ENCODE measurements at places on chromosomes 3 and 15.

DNA sequence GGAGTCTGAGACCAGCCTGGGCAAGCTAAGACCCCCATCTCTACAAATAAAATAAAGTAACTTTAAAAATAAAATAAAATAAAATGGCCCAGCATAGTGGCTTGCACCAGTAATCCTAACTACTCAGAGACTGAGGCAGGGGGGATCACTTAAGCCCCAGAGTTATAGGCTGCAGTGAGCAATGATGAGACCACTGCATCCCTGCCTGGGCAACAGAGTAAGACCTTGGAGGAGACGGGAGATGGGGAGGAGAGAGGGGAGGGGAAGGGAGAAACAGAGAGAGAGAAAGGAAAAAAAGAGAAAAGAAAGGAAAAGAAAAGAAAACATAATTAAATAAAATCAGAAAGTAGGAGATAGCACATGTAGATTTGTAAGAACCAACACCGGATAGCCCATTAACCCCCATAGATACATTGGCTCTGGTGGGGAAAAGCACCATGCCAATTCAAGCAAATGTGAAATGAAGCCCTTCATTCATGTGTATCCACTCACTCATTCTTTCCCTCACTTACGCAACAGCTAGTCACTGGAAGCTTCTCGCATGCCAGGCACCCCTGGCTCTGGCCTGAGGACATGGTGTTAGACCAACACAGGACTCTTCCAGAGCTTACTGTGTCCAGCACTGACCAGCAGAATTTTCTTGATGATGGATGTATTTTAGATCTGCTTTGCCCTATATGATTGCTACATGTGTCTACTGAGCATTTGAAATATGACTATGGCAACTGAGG lies 183.2 kb downstream of the MAGI1 start:
- no peak for DNase-seq

DNA sequence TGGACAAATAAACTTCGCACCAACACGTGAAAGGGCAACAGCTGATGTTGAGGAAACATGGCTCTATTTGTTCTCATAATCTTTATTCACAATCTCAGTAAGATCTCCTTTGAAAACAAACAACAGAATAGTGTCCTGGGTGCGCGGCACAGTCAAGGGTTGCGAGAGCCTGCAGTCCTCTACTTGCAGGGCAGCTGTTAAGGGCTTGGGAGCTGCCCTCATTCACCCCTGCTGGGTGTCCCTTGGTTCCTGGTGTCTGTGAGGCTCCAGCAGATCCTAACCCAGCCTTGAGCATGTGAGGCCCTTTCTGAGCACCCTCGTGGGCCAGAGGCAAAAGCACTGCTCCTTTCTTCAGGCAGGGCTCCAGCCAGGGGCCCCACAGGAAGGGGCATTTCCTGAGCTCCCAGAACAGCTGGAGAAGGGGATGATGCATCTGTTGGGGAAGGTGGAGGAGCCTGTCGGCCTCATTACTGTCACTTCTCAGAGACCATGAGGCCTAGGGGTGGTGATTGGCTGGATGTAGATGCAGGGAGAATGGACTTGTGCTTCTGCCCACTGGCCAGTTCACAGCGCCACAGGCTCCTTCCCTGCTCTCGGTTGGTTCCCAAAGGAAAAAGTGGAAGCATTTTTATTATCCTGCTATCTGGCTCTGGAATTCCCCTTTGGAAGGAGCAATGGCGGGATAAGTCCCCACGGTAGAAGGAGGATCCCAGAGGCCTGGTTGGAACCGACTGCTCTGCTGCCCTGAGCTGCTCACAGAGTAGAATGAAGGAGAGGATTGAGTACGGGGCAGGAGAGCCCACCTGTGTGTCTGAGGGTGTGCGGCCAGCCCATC lies 51.9 kb upstream of the KLF13 start:
- no peak for DNase-seq

DNA sequence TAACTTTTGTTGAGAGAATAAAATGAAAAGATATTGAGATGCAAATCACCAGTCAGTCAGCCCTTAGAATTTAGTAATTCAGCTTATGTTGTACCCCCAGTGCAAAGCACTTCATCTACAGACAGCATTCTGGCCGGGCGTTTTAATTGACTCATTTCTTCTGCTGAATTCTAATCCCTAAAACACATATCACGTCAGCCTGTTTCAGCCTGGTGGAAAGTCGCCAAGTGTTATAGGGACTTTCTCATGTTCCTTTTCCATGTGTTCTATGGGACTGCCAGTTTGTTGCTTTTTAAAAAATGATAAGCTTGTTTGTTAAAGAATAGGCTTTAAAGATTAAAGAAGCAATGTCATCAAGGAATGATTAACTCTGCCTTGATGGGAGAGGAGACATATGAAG lies 169.7 kb upstream of the BFSP2 start:
- DNase-seq, result no peak

- no peak for DNase-seq
Observed at GRCh38 chr3:69456631-69457030, 70.7 kb upstream of the FRMD4B start.

All from suppressor macrophage treated with lipopolysaccharide for 4 hours (primary cell).